ENCODE measurements at places on chromosomes 2 and 18. TPM values are rescaled to one million over a fixed set of nuclear protein-coding genes. Genes with fewer than 3 reads are reported as not detected.

The FBXO36 gene
- 6.3 TPM for total RNA-seq

GRCh38 chr2:168378960-168379669, 77.0 kb upstream of the CERS6 start:
- no peak overlapping the region for H3K4me3 ChIP-seq
- no peaks in the 10 kb centered on the region for H3K27me3 ChIP-seq
- no peaks in the 10 kb centered on the region for H3K4me1 ChIP-seq
- H3K36me3 ChIP-seq = no peaks in the 10 kb centered on the region
- DNase-seq = no peak

DNA sequence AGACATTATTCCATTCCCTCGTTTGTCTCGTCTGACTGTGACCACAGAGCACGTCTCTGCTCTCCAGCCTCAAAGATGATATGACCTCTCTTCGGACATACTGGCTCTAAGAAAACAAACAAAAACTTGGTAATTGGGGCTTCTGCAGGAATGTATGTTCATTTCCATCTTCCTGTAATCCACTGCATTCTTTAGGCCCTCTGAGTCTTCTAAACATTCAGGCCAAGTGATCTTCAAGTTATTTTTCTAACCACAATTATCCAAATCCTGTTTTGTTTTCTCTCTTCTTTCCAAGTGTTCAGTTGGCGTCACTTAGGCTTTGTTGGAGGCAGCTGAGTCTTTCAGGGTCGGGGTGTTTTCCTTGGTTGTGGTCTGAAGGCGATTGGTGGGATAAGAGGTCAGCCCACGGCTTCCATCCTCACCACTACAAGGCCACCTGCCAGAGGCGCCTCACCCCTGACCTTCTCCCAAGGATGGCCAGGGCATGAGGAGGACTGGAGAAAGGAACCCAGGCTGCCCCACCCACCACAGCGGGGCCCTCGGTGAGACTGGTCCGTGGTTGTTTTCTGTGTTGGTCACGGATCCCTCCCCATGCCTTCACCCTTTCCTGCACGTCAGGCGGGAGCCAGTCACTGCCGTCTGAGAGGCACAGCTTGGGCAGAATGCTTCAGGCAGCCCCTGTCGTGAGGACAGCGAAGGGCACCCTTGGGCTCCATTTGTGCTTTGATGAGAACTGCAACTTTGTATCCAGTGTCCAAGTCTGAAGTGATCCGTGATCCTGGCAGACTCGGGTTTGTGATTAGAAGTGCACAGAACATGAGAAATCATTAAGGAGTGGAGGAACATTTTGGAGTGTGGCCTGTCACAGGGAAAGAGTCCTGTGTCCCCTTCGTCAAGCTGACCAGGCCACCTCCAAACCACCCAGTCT, 88.6 kb upstream of the FHL2 start:
- no peak overlapping the region for H3K4me3 ChIP-seq
- H3K4me1 ChIP-seq = no peaks in the 10 kb centered on the region
- H3K27ac ChIP-seq = peak overlapping the region; percentile 93
- H3K27me3 ChIP-seq = no peaks in the 10 kb centered on the region
- no peaks in the 10 kb centered on the region for H3K36me3 ChIP-seq

The GALNT3 gene
- total RNA-seq = 41.9 TPM

GRCh38 chr2:229256376-229256775, 14.7 kb downstream of the PID1 start:
- H3K27me3 ChIP-seq = no peaks in the 10 kb centered on the region
- H3K4me3 ChIP-seq = no peak overlapping the region
- H3K27ac ChIP-seq = no peak overlapping the region
- peaks cover 9% of the 10 kb centered on the region for H3K4me1 ChIP-seq
- H3K36me3 ChIP-seq = no peaks in the 10 kb centered on the region
- no peak for DNase-seq

- no peaks in the 10 kb centered on the region for H3K27me3 ChIP-seq
- no peak for DNase-seq
- no peak overlapping the region for H3K4me3 ChIP-seq
Observed at GRCh38 chr2:234682492-234683228, 185.8 kb upstream of the ARL4C start.

- H3K36me3 ChIP-seq = no peaks in the 10 kb centered on the region
- H3K4me3 ChIP-seq = no peak overlapping the region
- no peaks in the 10 kb centered on the region for H3K27me3 ChIP-seq
- no peak overlapping the region for H3K27ac ChIP-seq
Observed at GRCh38 chr2:212547716-212548454, 9.3 kb upstream of the ERBB4 start.

- DNase-seq = no peak
- H3K36me3 ChIP-seq = no peaks in the 10 kb centered on the region
- H3K4me3 ChIP-seq = no peak overlapping the region
- no peaks in the 10 kb centered on the region for H3K4me1 ChIP-seq
- no peaks in the 10 kb centered on the region for H3K27me3 ChIP-seq
Observed at GRCh38 chr2:34373586-34374233, 774.6 kb upstream of the FAM98A start.

The PLEKHH2 gene
- 311 TPM for total RNA-seq

GRCh38 chr2:25920786-25921415, 42.6 kb upstream of the ASXL2 start:
- no peaks in the 10 kb centered on the region for H3K27me3 ChIP-seq
- no peaks in the 10 kb centered on the region for H3K4me1 ChIP-seq
- no peak for DNase-seq
- no peak overlapping the region for H3K27ac ChIP-seq
- no peak overlapping the region for H3K4me3 ChIP-seq
- H3K36me3 ChIP-seq = no peaks in the 10 kb centered on the region

GRCh38 chr2:233691443-233692433, 952 bp upstream of the UGT1A6 start:
- DNase-seq = no peak
- no peak overlapping the region for H3K27ac ChIP-seq
- H3K27me3 ChIP-seq = no peaks in the 10 kb centered on the region
- no peak overlapping the region for H3K4me3 ChIP-seq
- H3K36me3 ChIP-seq = no peaks in the 10 kb centered on the region

DNA sequence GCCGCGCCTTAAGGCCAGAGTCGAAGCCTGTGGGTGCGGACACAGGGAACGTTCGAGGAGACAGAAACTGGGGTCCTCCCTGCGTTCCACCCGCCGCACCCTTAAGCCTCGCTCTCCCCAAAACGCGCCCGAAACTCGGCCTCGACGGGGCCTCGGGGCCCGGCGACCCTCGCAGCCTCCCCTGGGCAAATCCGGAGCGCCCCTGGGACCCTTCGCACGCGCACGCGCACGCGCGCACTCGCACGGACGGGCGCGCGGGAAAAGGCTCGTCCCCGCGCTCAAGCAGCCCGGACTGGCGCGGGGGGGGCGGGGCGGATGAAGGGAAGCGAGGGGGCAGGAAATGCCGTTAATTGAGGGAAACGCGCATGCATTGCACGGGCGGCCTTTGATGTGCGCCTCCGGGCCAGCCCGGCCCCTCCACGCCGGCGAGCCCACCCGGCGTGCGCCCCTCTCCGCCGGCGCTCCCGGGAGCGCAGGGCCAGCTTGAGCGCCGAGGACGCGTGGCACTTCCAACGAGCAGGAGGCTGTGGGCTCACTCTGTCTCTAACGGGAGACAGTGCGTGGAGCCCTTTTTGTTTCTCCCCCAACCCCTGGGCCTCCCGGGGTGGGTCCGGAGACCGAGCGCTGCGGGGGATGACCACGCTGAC, 5.4 kb upstream of the SALL3 start:
- H3K27me3 ChIP-seq = peaks cover 45% of the 10 kb centered on the region
- H3K27ac ChIP-seq = no peak overlapping the region
- no peak overlapping the region for H3K4me3 ChIP-seq
- no peak for DNase-seq

GRCh38 chr2:153912798-153913396, 41.2 kb downstream of the GALNT13 start:
- H3K27ac ChIP-seq = no peak overlapping the region
- H3K36me3 ChIP-seq = no peaks in the 10 kb centered on the region
- DNase-seq = no peak
- no peaks in the 10 kb centered on the region for H3K27me3 ChIP-seq
- H3K4me3 ChIP-seq = no peak overlapping the region

GRCh38 chr2:37852585-37853014, 72.5 kb upstream of the RMDN2 start:
- H3K27ac ChIP-seq = no peak overlapping the region
- no peak for DNase-seq
- H3K4me1 ChIP-seq = no peaks in the 10 kb centered on the region
- H3K36me3 ChIP-seq = no peaks in the 10 kb centered on the region

GRCh38 chr2:110173523-110173922, 31.3 kb downstream of the NPHP1 start:
- DNase-seq = no peak
- H3K36me3 ChIP-seq = no peaks in the 10 kb centered on the region
- H3K4me1 ChIP-seq = peaks cover 9% of the 10 kb centered on the region
- no peak overlapping the region for H3K27ac ChIP-seq

- no peaks in the 10 kb centered on the region for H3K4me1 ChIP-seq
- H3K36me3 ChIP-seq = no peaks in the 10 kb centered on the region
- DNase-seq = no peak
- H3K27me3 ChIP-seq = no peaks in the 10 kb centered on the region
- no peak overlapping the region for H3K27ac ChIP-seq
Observed at GRCh38 chr2:129763966-129764365, 215.5 kb upstream of the RAB6C start.

DNA sequence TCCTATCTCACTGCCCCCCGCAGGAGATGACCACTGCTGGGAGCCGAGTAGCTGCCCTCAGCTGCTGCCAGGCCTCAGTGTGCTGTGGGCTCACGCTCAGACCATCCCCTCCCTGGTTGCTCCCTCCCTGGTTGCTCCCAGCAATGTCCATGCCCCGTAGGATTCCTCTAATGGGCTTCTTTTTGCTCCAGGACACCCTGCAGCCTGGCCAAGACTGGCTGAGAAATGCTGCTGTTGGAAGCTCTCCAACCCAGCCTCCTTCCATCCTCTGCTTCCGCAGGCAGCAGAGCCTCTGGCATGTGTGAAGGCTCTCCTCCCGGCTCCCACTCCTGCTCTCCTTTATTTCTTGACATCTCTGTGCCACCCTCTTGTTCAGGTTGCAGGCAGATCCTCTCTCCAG, 48.6 kb downstream of the SOX11 start:
- peaks cover 42% of the 10 kb centered on the region for H3K4me1 ChIP-seq
- H3K36me3 ChIP-seq = no peaks in the 10 kb centered on the region
- no peak overlapping the region for H3K4me3 ChIP-seq
- DNase-seq = peak; percentile 90
- H3K27me3 ChIP-seq = no peaks in the 10 kb centered on the region

The GALNT14 gene
- total RNA-seq = 2.1 TPM

DNA sequence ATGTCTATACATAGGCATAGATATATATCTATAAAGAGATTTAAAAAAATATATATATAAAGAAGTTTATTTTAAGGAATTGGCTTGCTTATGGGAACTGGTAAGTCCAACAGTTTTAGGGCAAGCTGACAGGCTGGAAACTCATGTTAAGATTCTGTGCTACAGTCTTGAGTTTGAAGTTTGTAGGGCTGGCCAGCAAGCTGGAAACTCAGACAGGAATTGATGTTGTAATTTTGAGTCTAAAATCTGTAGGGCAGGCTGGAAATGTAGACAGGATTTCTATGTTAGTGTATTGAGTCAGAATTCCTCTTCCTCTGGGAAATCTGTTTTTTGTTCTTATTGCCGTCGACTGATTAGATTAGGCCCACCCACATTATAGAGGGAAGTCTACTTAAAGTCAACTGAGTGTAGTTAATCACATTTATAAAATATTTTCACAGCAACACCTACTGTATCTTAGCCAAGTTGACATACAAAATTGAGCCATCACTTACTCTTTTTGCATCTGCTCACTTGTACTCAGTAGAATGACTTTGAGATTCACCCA, 60.8 kb downstream of the PHLPP1 start:
- H3K27me3 ChIP-seq = no peaks in the 10 kb centered on the region
- no peaks in the 10 kb centered on the region for H3K4me1 ChIP-seq
- no peak for DNase-seq
- H3K4me3 ChIP-seq = no peak overlapping the region
- H3K27ac ChIP-seq = no peak overlapping the region
- no peaks in the 10 kb centered on the region for H3K36me3 ChIP-seq

The MREG gene
- total RNA-seq = 30.2 TPM

GRCh38 chr18:28183418-28184078, 6.6 kb upstream of the CDH2 start:
- DNase-seq = no peak
- no peak overlapping the region for H3K4me3 ChIP-seq
- no peak overlapping the region for H3K27ac ChIP-seq

The PFN4 gene
- total RNA-seq = 1.9 TPM

GRCh38 chr2:55153584-55154299, 78.4 kb downstream of the CLHC1 start:
- no peaks in the 10 kb centered on the region for H3K36me3 ChIP-seq
- no peak overlapping the region for H3K27ac ChIP-seq
- DNase-seq = no peak
- peaks cover 3% of the 10 kb centered on the region for H3K4me1 ChIP-seq

GRCh38 chr2:179843541-179843940, 17.9 kb downstream of the ZNF385B start:
- H3K4me1 ChIP-seq = no peaks in the 10 kb centered on the region
- no peaks in the 10 kb centered on the region for H3K27me3 ChIP-seq
- H3K27ac ChIP-seq = no peak overlapping the region
- no peaks in the 10 kb centered on the region for H3K36me3 ChIP-seq
- no peak overlapping the region for H3K4me3 ChIP-seq

GRCh38 chr2:19868224-19868623, 33.6 kb downstream of the TTC32 start:
- H3K4me3 ChIP-seq = no peak overlapping the region
- no peak for DNase-seq
- peaks cover 3% of the 10 kb centered on the region for H3K27me3 ChIP-seq
- H3K27ac ChIP-seq = no peak overlapping the region

DNA sequence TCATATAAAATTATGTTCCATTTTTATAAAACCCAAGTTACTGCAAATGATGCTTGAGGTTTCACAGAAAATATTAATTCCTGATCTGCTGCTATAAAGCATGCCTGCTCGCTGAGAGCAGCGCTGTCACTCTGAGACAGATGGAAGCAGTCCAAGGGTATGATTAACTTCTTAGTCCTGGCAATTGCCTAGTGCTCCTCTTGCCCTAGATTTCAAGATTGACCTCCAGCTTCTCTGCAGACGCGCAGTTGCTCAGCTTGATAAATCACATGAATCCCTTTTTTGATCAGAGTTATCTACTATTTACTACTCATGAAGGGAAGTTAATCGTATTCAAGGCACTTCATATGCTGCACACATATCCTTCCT, 154.6 kb upstream of the REV1 start:
- no peak for DNase-seq
- no peaks in the 10 kb centered on the region for H3K36me3 ChIP-seq
- peaks cover 9% of the 10 kb centered on the region for H3K4me1 ChIP-seq
- H3K4me3 ChIP-seq = no peak overlapping the region

The NIFK gene
- total RNA-seq = 34.9 TPM

- H3K27ac ChIP-seq = peak overlapping the region; percentile 54
- H3K4me3 ChIP-seq = no peak overlapping the region
- H3K27me3 ChIP-seq = no peaks in the 10 kb centered on the region
Observed at GRCh38 chr2:127486247-127487058, 39.8 kb downstream of the IWS1 start.

The MLPH gene
- 295 TPM for total RNA-seq

GRCh38 chr2:174503161-174503809, 16.5 kb upstream of the GPR155 start:
- no peak overlapping the region for H3K27ac ChIP-seq
- DNase-seq = no peak
- no peaks in the 10 kb centered on the region for H3K27me3 ChIP-seq
- H3K36me3 ChIP-seq = no peaks in the 10 kb centered on the region
- no peaks in the 10 kb centered on the region for H3K4me1 ChIP-seq
